ENCODE measurements at places on chromosomes 12 and 14.

DNA sequence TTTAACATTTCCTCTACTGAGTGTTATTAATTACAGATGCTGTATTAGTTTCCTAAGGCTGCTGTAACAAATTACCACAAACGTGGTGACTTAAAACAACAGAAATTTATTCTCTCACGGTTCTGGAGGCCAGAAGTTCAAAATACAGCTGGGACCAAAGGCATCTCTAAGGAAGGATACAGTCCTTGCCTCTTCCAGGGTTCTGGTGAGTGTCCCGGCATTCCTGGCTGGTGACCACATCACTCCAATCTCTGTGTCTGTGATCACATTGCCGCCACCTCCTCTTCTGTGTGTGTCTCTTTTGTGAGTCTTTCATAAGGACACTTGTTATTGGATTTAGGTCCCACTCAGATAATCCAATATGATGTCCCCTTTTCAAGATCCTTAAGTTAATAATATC is 85.1 kb upstream of the CCDC198 start:
- no peak for DNase-seq

DNA sequence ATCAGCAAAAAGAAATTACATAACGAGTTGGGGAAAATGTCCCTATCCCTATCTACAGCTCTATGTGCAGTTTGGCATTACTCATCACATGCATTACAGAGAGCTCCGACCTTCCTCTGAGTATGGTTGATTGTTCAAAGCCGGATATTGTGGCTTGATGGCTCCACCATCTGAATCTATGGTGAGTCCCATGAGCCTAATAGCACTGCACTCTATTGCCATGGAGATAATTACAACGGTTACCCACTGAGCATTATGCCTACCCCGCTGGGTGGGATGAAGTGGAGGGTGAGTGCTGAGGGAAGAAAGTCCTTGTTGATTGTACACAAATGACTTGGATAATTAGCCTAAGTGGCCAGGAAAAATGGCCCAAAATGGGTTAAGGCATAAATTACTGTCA is 800.5 kb downstream of the NRXN3 start:
- no peak for DNase-seq

GRCh38 chr12:114045349-114045748 is 79.2 kb upstream of the RBM19 start:
- no peak for DNase-seq

DNA sequence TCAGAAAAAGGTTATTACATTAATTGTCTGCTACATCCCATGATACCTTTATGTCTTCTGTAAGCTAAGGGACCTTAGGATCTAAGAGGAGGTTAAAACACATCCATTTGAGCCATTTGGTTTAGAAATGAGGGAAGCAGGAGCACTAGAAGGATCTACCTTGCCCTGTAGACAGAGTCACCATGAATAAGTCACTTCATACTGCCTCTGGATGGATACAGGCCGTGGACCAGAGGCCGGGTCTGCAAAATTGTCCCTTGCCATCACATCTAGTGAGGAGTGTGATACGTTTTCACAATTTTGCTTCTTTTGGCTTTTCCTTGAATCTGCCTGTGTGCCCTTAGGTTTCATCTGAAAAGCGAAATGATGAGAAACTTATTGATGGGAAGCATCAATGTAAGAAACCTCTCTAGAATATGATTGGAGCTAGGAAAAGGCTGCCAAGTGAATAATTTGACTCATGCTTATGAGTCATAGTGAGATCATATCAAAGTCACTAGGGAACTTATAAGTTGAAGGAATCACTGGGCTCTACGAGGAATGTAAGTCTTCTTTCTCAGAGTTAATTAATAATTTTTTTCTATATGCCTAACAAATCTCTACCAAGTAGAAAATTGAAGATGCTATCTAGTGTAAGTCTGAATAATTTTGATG is 10.8 kb downstream of the GLRX5 start:
- no peak for DNase-seq

DNA sequence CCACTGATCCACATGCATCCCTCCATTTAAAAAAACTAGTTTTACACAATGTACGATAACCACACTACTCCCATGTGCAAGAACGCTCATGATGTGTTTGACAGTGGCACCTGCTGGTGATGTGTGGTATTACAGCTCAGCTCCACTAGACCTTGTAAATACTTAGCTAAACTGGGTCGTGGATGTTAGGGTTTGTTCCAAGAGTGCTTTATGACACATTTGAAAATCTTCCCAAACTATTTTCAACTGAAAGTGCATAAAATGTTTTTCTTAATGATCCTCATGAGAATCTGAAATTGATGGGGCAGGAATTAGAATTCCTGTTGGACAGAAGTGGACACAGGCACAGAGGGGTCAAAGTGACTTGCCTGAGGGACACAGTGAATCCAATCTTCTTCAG is 99.2 kb downstream of the SCARB1 start:
- DNase-seq, result no peak

- DNase-seq, result no peak
Observed at GRCh38 chr12:128619263-128619662, 204.5 kb downstream of the SLC15A4 start.

DNA sequence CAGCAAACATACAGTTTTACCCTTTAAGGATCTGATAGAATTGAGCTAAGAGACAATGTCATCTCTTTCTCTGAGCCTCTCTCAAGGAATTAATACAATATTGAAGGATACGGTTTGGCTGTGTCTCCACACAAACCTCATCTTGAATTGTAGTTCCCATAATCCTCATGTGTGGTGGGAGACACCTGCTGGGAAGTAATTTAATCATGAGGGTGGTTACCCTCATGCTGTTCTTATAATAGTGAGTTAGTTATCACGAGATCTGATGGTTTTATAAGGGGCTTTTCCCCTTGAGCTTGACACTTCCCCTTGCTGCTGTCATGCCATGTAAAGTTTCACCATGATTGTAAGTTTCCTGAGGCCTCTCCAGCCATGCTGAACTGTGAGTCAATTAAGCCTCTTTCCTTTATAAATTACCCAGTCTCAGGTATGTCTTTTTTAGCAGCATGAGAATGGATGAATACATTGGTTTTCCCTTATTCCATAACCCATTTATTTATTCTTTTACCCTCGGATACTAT is 47.6 kb downstream of the TMEM30B start:
- no peak for DNase-seq

- DNase-seq, result no peak
Observed at GRCh38 chr14:93039649-93040315, 75.9 kb downstream of the ITPK1 start.

GRCh38 chr14:105531088-105531893 is 4.9 kb downstream of the TMEM121 start:
- no peak for DNase-seq

DNA sequence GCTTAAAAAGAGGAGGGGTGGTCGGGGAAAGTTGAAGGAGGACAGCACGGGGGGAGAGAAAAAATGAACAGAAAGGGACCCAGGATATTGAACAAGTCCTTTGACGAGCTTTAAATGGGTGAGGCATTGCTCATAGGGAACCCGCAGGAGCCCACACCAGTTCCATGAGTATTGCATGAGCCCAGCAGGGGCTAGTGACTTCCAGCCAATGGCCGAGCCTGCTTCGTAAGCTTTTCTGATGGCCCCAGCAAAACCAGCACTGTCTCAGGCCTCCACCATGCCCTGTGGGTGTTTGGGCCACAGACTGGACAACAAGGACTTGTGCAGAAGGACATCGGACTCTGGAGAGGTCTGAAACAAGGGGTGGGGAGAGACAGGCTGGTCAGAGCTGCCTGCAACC is 109.5 kb downstream of the ZFP36L1 start:
- DNase-seq, result no peak

GRCh38 chr12:131962069-131962468 is 12.3 kb downstream of the EP400 start:
- DNase-seq, result no peak

GRCh38 chr12:116313194-116313927 is 35.9 kb upstream of the MED13L start:
- DNase-seq, result no peak

GRCh38 chr12:76611533-76611932 is 52.0 kb upstream of the OSBPL8 start:
- DNase-seq, result no peak

DNA sequence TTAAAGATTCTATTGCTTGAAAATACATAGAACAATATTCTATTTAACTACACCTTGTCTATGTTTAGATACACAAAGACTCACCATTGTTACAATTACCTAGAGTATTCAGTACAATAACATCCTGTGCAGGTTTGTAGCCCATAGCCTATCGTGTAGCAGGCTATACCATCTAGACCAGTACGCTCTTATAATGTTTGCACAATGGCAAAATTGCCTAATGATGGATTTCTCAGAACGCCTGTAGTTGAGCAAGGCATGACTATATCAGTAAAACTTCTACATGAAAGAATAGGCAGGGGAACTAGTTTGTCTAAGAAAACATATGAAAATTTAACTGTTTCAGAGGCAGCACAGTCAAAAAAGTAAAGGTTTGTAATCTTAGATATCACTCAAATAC is 375.9 kb downstream of the DAD1 start:
- DNase-seq, result no peak

GRCh38 chr14:89681086-89682018 is 264.3 kb upstream of the FOXN3 start:
- no peak for DNase-seq

DNA sequence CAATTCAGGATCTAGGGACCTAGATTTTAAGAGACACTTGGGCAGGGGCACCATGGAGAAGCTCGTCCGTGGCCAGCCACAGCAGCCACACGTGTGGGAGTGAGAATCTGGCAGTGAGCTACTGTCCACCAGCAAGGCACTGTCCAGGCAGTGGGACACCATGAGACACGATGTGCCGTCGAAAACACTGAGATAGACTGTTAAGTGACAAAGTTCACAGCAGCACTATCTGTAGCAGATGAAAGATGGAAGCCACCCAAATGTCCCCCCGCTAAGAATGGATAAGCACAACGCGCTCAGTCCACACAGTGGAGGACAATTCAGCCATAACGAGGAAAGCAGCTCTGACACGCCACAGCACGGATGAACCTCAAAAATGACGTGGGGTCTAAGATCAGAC is 19.7 kb downstream of the RILPL1 start:
- DNase-seq, result no peak

DNA sequence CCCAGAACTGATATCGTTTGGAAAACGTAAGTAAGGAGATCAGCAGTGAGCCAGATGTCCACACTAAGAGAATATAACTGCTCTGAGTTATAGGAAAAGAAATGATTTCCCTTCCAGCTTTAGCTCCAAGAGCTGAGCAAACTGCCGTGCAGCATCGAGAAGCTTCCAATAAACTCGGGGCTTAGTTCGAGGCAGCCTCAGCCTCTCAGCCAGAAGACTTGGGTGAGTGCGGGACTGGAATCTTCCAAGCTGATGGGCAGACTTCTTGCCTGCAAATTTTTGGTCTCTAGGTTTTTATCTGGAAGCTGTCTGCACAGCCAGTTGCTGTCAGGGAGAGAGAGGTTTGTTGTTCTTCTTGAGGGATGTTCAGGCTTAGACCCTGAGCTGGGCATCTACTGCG is 196.1 kb downstream of the PHETA1 start:
- DNase-seq, result no peak

GRCh38 chr12:43444940-43445564 is 107.0 kb downstream of the ADAMTS20 start:
- peak; percentile 41 for DNase-seq

GRCh38 chr14:89221109-89221810 is 195.8 kb downstream of the FOXN3 start:
- no peak for DNase-seq

- DNase-seq, result no peak
Observed at GRCh38 chr12:82896979-82897378, 210.3 kb downstream of the TMTC2 start.

DNA sequence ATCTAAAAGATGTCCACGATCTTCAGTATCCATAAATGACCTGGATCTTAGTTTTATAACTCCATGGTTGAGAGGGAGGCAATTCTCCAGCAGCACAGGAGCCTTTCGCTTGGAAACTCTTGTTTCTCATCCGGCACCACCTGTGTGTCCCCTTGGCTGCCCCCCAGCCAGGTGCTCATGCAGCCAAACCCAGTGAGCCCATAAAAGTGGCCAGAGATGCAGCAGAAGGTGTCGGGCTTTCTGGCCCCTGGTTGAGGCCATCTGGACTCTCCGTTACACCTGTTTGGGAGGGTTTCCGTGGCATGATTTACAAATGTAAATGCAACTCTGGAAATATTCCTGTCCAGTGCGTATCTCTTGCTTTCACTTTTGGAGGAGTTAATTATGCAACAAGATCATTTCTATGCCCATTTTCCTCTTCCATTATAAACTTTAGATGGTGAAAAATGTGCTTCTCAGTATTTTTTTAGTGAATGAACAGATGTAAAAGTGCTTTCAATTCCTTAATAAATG is 291.1 kb downstream of the DIO2 start:
- DNase-seq, result no peak

- DNase-seq, result no peak
Observed at GRCh38 chr14:57069702-57070101, 199.0 kb downstream of the EXOC5 start.

DNA sequence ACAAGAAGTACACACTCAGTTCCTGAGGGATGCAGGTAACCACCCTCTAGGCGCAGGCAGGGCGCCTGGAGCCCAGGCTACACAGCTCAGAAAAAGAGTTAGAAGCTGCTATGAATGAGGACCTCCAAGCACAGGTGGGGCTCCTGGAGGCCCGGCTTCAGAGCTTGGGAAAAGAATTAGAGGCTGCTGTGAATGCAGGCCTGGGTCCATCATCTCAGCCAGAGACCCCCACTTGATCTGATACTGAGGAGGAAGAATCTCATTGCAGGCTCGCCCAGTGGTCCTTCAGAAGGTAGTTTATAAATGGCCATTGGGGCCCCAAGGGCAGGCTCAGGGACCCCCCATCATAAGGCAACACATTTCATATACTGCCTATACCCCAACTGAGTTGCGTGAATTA is 556.4 kb downstream of the SLC6A15 start:
- no peak for DNase-seq

DNA sequence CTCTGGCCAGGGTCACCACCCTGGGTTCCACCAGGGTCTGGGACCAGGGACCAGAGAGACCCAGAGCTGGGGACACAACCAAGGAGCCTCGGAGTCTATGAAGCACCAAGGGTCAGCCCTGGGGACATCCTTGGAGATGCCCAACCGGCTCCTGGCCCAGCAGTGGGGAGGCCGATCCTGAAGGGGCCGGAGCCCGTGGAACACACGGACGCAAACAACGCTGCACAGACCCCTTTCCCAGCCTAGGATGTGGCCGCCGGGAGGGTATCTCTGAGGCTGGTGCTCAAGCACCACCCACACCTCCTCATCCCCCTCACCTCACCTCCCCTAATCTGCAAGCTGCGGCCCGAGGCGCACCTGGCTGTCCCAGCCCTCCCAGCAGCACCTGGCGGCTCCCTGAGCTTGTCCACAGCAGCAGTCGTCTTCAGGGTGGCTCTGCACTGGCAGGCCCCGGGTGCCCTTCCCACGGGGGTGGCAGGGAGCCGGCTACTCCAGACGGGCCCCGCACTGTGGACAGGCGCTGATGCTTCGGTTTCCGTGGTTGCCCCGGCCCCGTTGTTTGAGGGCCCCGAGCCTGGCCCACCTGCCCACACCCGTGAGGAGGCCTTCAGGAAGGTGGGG is 146.8 kb upstream of the C14orf180 start:
- DNase-seq, result no peak

Data from progenitor cell of endocrine pancreas (in vitro differentiated cells).